ENCODE measurements at places on chromosomes 1 and 21.

- DNase-seq: no peak
These were observed 181.2 kb downstream of the DPYD start for GRCh38 chr1:97739596-97740103.

DNA sequence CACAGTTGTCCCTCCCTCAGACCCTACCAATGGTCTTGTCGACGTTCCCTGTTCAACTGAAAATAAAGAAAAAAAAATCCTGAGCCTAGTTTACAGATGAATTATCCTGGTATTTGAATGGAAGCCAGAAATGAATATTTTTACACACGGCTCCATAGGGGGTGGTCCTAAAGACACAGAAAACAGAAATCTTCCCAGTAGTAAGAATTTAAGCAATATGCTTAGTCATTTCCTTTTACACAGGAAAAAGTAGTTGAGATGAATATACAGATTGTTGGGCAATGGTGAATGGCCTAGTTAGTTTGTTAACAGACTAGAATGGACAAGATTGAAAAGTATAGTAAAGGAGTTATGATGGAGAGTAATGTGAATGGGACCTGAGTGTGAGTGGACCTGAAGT is 67.4 kb downstream of the RGS18 start:
- no peak for DNase-seq

GRCh38 chr1:209335178-209335577 is 248.3 kb upstream of the CAMK1G start:
- no peak for DNase-seq

DNA sequence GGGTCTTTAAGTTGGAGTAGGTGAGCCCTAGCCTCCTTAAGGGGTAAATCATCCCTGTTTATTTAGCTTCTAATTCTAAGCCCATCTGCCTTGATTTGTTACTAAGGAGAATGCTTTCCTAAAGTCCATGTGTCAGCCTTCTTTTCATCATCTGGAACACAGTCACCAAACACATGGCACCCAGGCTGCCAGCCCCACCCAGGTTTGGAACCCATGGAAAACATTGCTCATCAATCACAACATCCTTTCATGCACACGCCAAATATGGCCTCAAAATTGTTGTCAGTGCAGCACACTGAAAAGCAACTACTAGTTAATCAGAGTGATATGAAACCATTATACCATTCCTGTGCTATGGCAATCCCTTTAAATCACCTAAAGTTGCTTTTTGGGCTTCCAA is 386.7 kb upstream of the ESRRG start:
- DNase-seq: no peak

DNA sequence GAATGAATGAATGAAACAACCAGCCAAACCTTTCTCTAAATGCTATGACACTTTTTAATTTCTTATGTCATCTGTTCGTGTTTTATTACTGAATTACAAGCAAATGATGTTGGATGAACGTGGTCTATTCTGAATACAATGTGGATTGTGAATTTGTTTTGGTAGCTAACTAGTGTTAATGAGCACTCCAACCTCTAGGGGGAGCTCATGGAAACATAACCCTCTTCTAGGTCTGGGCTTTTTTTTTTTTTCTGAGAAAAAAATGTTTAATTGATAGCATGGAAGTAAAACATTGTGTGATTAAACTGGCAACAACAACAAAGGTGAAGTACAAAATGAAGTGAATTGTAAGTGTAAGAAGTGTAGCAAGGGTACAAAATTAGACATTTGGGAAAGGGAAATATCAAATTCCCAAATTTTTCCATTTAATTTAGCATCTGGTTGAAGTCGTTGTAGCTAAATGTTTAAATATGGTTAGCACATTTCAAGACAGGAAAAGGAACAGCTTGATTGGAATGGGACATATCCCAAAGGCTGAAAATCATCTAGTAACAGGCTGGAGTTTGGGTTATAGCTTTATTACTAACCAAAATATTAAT is 42.6 kb upstream of the PTGS2 start:
- no peak for DNase-seq

- DNase-seq: no peak
These were observed 129.8 kb upstream of the PALMD start for GRCh38 chr1:99516141-99516540.

GRCh38 chr1:59972216-59972927 is 45.8 kb upstream of the CYP2J2 start:
- DNase-seq: no peak

GRCh38 chr1:150362721-150363425 is 1.1 kb upstream of the RPRD2 start:
- no peak for DNase-seq

DNA sequence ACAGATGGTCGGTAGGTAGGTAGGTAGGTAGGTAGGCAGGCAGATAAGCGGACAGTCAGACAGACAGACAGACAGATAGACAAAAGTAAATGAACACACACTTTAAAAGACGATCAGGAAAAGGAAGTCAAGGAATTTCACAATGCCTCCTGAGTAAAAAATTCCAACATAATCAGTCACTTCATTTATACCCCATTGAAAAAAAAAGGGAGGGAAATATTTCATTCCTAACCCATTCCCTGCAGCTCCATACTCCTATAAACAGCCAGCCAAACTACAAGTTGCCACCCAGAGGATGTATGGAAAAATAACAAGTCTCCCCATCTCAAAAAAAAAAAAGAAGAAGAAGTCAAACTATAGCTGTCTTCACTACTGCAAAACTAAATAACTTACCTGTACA is 43.4 kb downstream of the ZZZ3 start:
- DNase-seq: no peak

- DNase-seq: no peak
These were observed 17.6 kb upstream of the TRAF3IP3 start for GRCh38 chr1:209738270-209738669.

- no peak for DNase-seq
These were observed 18.0 kb upstream of the ZNF678 start for GRCh38 chr1:227545361-227545760.

DNA sequence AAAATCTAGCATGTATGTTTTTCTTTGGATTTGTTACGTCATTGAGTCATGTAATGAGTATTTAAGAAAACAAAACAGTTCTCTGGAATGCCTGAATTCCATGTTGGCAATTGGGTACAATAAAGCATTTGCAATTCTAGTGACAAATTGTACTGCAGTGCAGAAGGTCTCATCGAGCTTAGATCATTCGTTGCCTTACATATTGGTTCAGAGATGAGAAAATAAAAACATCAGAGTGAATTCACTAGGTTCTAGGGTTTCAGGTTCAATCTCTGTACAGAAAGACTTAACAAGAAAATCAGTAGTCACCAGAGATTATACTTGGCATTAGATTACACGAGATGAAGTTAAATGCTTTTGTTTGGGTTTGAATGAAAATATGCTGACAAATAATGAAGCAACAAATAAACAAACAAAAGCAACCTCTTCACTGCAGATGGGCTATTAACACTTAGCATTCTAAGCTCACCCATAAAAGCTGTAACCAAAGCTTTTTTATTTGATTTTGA is 124.7 kb downstream of the RYR2 start:
- DNase-seq: no peak

GRCh38 chr21:21332492-21332891 is 334.3 kb downstream of the NCAM2 start:
- DNase-seq: no peak

DNA sequence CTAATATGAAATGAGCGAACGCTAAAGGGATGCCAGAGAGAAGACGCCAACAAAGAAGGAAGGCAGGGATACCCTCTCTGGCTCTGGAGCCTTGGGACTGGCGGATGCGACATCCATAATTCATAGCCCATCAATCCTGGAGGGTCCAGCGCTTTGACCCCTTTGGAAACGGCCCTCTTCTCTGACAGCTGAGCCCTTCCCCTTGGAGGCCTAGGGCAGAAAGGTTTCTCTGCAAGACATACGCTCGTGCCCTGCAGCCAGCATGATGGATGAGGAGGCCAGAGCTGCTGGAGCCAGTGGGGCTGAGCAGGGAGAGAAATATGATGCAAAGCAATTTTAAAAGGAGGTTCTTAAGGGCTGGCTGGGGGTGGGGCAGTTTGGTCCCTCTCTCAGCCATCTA is 22.2 kb downstream of the OPTC start:
- DNase-seq: no peak

DNA sequence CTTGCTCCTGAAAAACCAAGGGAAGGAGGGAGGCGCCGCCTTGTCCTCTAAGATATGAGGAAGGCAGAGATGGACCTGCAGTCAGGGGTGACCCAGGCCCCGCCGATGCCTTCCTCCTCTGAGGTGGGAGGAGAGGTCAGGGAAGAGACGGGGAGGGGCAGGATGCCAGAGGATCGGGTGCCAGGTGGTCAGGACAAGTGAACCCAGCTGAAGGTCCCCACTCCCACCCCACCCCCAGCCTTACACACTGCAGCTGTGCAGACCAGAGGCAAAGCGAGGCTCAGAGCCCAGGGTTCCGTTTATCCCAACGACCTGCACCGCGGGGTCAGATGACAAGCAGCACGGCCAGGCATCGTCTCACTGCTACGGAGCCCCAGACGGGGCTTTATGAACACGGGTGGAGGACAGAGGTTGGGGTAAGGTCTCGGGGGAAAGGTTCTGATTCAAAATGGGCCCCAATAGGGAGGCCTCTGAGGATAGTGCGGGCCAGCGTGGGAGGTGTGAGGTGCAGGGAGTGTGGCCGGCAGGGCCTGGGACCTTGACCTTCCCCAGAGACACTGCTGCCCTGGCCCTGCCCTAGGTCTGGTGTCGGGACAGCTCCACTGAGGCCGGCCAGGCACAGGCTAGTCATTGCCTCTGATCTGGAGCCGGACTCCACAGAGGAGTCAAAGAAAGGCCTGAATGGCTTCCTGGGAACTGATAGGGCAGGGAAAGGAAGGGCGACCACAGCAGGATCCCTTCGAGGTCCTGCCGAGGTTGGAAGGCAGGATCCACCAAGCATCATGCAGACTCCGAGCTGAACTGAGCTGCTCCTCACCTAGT is 112.4 kb downstream of the WDR4 start:
- DNase-seq: no peak

- DNase-seq: no peak
These were observed 76.4 kb upstream of the MAN1A2 start for GRCh38 chr1:117290890-117291289.

GRCh38 chr1:184555665-184556641 is 169.1 kb downstream of the C1orf21 start:
- no peak for DNase-seq

DNA sequence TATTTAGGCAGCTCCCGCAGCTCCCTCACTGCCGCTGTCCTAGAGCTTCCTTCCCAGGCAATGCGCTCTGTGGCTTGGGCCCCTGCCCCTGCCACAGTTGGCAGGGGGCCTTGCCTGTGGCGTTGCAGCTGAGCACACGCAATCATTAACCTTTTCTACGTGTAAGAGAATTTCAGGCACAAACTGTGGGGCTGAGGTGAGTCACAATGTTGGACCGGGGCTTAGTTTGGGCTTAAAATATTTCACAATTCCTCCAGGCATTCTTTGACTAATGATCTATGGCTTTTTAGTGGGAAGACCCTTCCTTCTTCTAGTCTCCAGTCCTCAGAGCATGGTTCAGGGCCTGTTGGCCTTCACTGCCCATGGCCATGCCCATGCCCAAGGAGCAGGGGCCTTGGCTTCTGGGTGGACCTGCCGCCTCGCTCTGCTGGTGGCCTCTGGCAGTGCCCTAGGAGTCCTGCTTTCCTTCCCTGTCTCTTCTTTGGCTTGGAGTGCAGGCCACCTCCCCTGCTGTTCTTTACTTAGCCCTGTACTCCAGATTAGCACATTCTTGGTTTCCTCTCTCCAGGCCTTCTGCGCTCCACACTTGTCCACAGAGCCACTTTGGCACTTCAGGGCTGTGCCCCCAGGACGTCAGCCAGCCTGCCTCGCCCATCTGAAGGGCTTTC is 39.2 kb downstream of the MAPKAPK2 start:
- DNase-seq: no peak

DNA sequence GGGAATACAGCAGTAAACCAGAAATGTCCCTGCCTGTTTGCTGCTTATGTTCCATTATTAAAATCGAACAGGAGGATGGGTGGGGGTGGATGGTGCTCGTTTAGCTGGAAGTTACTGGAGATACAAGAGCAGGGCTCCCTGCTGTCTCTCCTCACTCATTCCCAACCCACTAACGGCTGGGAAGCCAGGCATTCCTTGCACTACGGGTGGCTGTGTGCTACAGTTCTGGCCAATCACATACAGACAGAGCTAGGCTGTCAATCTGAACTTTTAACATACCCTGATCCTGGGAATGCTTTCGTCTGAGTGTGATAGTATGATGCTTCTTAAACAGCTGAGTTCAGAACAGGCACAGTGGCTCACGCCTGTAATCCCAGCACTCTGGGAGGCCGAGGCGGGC is 7.0 kb downstream of the SIPA1L2 start:
- no peak for DNase-seq

DNA sequence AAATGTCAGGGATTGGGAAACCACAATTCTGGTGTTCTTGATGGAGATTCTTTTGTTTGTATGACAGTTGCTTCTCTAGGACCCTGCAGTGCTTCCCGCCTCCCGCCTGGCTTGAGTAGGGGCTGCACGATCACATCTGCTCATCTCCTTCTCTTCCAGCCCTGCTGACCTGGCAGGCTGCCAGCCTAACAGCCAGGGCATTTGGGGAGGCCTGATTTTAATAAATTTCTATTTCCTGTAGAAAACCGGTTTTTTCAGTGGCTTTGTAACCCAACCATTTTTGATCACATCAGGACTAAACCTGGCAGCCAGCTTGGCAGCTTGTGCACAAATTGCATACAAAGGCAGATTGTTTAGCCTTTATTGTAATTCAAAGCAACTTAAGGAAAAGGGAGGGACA is 78.9 kb downstream of the UBE2U start:
- no peak for DNase-seq

DNA sequence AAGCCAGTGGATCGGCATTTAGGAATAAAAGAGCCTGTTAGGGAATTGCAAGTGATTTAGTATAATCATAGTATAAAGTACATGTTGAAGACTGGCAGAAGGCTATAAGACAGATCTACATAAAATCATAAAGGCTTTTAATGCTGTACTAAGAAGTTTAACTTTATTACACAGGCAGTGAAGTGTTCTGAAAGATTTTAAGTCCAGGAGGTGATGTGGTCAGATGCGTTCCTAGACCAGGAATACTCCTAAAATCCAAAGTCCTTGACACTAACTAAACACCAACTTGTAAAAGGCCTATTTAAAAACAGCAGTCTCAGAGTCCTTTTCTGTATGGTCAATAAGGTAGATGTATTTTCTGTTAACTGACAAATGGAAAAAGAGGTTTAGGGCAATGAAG is 57.0 kb downstream of the KIFAP3 start:
- DNase-seq: no peak

DNA sequence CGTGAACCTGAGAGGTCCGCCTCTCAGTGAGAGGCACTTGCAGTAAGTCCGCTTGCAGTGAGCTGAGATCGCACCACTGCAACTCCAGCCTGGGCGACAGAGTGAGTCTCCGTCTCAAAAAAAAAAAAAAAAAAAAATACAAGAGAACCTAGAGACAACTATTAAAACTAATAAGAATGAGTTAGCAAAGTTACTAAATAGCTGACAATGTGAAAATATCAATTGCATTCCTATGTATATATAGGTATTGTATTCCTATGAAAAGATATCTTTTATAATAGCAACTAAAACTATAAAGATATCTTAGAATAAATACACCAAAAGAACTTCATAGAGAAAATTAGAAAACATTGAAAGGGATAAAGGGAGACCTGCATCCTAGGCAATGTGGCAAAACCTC is 20.3 kb downstream of the FLVCR1 start:
- DNase-seq: no peak

All from stimulated activated CD4-positive, alpha-beta T cell treated with anti-CD3 and anti-CD28 coated beads, TNF-alpha, amount 100 ng/mL, for 48 hours (primary cell).